Nephron progenitor cell (in vitro differentiated cells): ENCODE measurements at places on chromosomes 11 and 22.
A peak's percentile ranks its signal among the peaks of the same experiment; 100 is the strongest.

DNA sequence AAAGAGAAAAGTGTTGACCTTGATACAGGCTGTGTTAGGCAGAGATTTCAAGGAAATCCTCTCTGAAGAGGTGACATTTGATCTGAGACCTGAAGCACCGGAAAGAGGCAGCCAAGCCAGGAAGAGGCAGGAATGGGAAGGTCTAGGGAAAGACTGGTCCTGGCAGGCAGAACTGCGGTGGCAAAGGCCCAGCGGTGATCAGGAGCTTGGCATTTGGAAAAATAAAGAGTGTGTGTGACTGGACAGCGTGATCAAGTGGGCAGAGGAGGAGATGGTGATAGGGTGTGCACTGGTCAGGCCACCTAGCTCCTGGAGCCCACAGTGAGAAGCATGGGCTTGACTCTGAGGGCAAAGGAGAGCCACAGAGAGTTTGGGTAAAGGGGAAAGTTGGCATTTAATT, 27.2 kb upstream of the GAB4 start:
- no peak overlapping the region for H3K27ac ChIP-seq
- H3K36me3 ChIP-seq = no peaks in the 10 kb centered on the region

DNA sequence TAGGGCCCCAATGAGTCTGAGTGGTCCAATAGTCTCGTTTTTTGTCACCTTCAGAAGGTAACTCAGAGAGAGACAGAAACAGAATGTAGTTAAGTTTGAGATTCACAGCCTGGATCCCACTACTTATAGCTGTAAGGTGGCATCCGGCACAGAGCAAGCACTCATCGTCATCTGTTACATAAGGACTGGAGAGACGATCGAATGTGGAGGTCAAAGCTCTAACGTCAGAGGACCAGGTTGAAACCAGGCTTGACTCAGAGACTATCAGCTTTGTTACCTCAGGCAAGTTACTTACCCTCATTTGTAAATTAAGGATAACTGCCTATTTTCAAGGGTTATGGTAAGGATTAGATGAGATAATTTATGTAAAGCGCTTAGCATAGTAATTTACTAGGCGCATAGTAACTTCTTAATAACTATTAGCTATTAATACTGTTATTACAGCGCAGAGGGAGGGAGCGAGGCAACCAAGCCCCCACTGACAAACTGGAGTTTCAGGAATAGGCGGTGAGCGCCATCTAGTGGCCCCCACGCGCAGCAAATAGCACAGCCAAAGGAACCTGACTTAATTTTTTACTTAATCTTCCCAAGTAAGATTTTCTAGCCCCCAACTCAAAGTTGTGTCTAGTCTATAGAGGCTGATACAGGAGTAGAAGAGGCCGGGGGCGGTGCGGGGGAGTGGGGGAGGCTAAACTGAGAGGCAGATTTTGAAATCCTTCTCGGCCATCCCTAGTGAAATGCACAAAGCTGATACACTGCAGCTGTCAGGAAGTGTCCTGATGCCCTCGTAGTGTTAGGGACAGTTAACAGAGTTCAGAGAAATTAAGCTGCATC, 29.0 kb upstream of the API5 start:
- no peak overlapping the region for H3K4me3 ChIP-seq
- H3K4me1 ChIP-seq = no peaks in the 10 kb centered on the region
- peak; percentile 73 for DNase-seq
- H3K27me3 ChIP-seq = peaks cover 12% of the 10 kb centered on the region
- H3K36me3 ChIP-seq = no peaks in the 10 kb centered on the region
- no peak overlapping the region for H3K27ac ChIP-seq

GRCh38 chr11:61058583-61059259, 43.6 kb upstream of the CD5 start:
- no peak for DNase-seq
- H3K27ac ChIP-seq = no peak overlapping the region
- H3K4me1 ChIP-seq = peaks cover 14% of the 10 kb centered on the region

DNA sequence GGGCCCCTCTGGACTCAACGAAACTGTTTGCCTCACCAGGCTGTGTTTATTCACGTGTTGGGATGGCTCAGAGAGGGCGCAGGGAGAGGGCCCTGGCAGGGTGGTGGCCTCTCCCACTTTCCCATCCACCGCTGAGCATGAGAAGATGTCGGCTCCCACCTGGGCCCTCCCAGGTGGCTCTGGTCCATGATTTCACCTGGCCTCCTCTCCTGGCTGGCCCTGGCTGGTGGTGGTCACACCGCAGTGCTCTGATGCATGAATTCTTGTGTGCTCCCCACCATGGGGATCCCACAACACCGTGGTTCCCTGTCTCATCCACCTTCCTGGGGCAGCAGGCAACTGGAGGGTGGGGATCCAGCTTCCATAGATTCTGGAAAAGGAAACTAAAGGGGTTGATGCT, 13.4 kb downstream of the RTL6 start:
- H3K27ac ChIP-seq = no peak overlapping the region
- peaks cover 7% of the 10 kb centered on the region for H3K36me3 ChIP-seq
- H3K4me1 ChIP-seq = peaks cover 17% of the 10 kb centered on the region
- no peak overlapping the region for H3K4me3 ChIP-seq
- no peak for DNase-seq

DNA sequence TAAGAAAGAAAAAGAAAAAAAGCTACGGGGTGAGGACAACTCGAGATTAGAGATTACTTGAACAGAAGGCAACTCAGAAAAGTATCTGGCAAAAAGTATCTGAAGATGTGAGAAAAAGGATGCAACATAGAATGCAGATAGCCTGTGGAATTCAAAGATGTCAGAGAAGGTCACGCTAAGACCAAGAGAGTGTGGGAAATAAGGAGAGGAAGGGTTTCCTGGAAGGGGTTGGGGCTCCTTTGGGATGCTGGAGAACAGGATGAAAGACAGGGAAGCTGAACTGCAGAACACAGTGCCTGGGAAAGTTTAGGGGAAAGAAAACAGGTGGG, 1.2 kb downstream of the GUCY1A2 start:
- H3K27ac ChIP-seq = peak overlapping the region; percentile 44
- H3K27me3 ChIP-seq = peaks cover 58% of the 10 kb centered on the region
- H3K36me3 ChIP-seq = no peaks in the 10 kb centered on the region
- peaks cover 12% of the 10 kb centered on the region for H3K4me1 ChIP-seq
- peak overlapping the region; percentile 81 for H3K4me3 ChIP-seq

GRCh38 chr11:46912526-46913150, 5.7 kb downstream of the LRP4 start:
- peak; percentile 65 for DNase-seq
- peaks cover 77% of the 10 kb centered on the region for H3K4me1 ChIP-seq
- no peaks in the 10 kb centered on the region for H3K27me3 ChIP-seq
- peak overlapping the region; percentile 99 for H3K27ac ChIP-seq

DNA sequence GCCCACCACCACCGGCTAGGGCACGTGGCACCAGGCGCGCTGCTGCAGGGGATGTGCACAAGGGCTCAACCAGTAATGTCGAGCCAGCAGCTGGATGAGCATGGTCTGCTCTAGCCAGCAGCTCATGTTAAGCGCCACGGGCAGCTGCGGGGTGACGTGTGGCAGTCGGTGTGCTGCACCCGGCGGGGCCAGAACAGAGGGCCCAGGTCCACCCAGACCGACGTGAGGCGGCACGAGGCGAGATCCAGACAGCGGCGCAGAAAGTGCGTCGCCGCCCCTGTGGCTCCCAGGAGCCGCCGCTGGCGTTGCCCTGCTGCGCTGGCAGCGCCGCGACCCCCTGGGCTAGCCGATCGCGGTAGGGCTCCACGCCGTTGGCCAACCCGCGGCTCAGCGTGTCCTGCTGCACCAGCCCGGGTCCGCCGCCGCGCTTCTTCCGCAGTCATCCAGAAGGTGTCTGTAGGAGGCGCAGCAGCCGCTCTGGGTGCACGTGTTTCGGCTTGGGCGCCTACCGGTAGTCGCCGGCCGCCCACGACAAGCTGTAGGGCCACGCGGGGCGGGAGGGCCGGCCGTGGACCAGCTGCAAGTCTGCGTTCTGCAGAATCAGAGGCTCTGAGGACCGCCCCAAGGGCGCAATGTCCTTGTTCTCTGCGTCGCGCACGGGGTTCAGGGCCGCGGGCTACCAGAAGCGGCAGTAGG, 4.6 kb upstream of the GALR3 start:
- peak overlapping the region; percentile 71 for H3K4me3 ChIP-seq
- H3K36me3 ChIP-seq = peaks cover 4% of the 10 kb centered on the region
- H3K4me1 ChIP-seq = peaks cover 38% of the 10 kb centered on the region
- no peak overlapping the region for H3K27ac ChIP-seq

- no peaks in the 10 kb centered on the region for H3K36me3 ChIP-seq
- H3K4me1 ChIP-seq = no peaks in the 10 kb centered on the region
- H3K4me3 ChIP-seq = no peak overlapping the region
- DNase-seq = no peak
- H3K27me3 ChIP-seq = peaks cover 61% of the 10 kb centered on the region
Measured at GRCh38 chr11:8011981-8012444, 24.9 kb downstream of the EIF3F start.

- H3K36me3 ChIP-seq = no peaks in the 10 kb centered on the region
- no peak overlapping the region for H3K27ac ChIP-seq
- peak; percentile 51 for DNase-seq
- no peak overlapping the region for H3K4me3 ChIP-seq
- peaks cover 9% of the 10 kb centered on the region for H3K4me1 ChIP-seq
- no peaks in the 10 kb centered on the region for H3K27me3 ChIP-seq
Measured at GRCh38 chr11:22244986-22245592, 52.2 kb downstream of the ANO5 start.

DNA sequence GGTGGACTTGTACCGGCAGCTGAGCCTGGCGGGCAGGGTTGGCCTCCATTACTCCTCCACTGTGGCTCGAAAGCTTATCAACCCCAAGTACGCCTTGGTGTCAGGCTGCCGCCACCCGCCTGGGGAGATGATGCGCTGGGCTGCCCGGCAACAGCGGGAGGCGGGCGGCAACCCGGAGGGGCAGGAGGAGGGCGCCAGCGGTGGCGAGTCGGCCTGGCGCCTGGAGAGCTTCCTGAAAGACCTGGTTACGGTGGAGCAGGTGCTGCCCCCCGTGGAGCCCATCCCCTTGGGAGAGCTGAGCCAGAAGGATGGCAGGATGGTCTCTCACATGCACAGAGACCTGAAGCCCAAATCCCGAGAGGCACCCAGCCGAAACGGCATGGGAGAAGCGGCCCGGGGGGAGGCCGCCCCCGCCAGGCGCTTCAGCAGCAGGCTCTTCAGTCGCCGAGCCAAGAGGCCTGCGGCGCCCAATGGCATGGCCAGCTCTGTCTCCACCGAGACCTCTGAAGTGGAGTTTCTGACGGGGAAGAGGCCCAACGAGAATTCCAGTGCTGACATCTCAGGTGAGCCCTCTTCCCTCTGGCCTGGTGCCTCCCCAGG, 26.7 kb downstream of the FAM83F start:
- peaks cover 13% of the 10 kb centered on the region for H3K27me3 ChIP-seq
- H3K4me1 ChIP-seq = peaks cover 6% of the 10 kb centered on the region
- no peak for DNase-seq
- H3K4me3 ChIP-seq = no peak overlapping the region
- no peaks in the 10 kb centered on the region for H3K36me3 ChIP-seq
